ENCODE measurements at places on chromosomes 4 and X. TPM values are rescaled to one million over a fixed set of nuclear protein-coding genes. Genes with fewer than 3 reads are reported as not detected.

DNA sequence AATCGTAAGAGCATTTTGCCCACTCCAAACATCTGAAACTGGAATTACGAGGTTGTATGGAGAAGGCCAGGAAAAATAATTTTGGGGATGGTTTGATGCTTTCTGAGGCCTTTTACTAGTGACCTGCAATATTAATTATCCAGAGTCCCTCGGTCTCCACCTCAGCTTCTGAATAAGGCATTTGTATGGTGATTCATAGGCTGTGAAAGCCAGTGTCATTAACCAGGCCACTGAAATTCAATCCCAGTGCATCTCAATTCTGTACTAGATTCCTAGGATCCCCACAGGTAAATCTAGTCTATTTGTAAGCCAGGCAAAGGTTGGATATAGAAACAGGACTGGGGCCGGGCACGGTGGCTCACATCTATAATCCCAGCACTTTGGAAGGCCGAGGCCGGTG lies 135.4 kb upstream of the RBPJ start:
- DNase-seq, result no peak

DNA sequence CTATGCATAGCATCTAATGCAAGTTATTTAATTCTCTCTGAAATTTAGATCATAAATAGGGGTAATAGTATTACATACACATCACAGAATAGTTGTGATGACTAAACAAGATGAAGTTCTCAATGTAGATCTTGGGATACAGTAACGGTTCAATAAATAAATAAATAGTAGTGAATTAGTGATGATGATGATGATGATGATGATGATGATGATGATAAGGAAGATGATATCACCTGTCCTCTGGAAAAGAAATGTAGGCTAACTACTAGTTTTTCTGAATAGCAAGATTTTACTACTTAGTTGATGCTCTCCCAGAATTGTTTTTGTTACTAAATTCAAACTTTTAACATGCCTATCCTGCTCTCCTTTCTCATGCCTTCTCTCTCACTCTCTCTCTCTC lies 30.3 kb downstream of the SH3BGRL start:
- DNase-seq, result no peak

DNA sequence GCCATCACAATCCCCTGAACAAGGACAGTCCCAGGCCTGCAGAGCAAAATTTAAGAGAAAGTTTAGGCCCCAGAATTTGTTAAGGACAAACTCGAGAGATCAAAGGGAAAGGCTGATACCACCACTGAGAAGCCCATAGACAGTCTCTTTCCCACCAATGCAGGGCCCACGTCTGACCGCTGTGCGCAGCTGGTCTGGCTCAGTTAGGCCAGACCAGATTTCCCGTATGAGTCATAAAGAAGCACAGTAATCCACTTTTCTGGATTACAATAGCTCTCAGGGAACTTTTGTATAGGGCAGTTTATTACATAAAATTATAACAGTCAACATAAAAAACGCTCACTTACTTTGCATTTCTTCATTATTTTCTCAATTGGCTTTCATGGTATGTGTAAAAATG lies 259.5 kb downstream of the RCHY1 start:
- DNase-seq, result no peak

GRCh38 chrX:156004740-156005139 lies 7.2 kb downstream of the IL9R start:
- no peak for DNase-seq

The CCDC110 gene
- polyA plus RNA-seq, result 2.2 TPM

- DNase-seq, result no peak
Measured at GRCh38 chr4:139749835-139750498, 84.3 kb downstream of the MGST2 start.

DNA sequence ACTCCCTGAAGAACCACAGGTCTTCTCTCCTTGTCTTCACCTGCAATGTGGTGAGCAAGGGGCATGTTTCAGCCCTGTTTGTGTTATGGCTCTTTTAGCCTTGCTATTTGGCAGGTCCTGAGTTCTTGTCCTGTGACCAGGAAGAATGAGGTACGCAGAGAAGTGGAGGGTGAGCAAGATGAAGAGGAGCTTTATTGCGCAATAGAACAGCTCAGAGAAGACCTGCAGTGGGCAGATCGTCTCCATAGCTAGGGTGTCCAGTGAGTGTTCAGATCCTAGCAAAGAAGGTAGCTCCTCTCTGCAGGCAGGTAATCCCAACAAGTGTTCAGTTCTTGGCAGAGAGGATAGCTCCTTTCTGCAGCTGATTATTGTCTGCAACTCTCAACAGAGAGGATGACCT lies 672.9 kb downstream of the SH3BGRL start:
- DNase-seq, result no peak

- DNase-seq, result no peak
Measured at GRCh38 chrX:119015407-119016237, 41.2 kb downstream of the LONRF3 start.
